ENCODE measurements at places on chromosomes 6 and 20. TPM values are rescaled to one million over a fixed set of nuclear protein-coding genes. Genes with fewer than 3 reads are reported as not detected.

DNA sequence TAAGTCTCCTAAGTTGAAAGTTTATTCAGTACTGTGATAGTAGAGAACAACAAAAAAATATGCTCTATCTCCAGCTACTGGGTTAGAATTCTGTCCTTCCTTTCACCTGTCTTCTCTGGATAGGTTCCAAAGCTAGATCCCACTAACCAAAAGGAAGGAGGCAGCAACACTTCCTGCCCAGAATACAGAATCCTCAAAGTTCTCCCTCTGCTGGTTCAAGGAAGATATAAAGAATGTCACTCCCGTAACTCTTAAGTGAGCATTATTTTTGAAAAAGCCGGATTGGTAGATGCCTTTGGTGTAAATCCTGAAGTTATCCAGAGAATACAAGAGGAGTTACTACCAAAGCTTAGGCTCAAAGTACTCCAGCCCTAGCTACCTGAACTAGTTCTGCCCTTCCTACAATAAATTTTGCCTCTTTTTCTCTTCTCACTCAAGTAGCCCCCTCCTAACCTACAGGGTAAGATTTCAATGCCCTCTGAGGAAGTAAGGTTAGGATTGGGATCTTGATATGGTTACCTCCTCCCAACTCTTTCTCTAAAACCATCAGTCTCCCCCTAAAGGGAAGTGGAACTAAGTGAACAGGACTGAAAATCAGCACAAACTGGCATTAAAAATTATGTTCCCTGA is 26.0 kb upstream of the CRIP3 start:
- no peak for DNase-seq

GRCh38 chr20:58659841-58660240 is 8.8 kb downstream of the STX16 start:
- peak; percentile 43 for DNase-seq

DNA sequence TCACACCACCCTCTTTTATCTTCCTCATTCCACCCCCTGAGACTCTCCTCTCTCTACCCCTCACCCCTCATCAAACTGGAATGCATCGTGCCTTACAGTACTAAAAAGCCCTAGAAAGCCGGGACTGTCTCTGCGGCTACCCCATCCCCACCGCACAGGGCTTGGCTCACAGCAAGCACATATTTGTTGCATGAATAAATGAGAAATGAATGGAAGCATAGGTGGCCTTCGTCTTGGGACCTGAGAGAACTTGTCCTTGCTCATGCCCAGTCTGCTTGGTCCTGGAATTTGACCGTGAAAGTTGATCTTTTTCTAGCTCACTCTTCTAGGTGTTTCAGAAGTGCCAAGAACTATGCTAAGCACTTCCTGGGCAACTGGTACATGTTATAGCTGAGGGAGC is 53.3 kb downstream of the APCDD1L start:
- DNase-seq, result no peak

- DNase-seq, result no peak
Measured at GRCh38 chr20:52777171-52777570, 195.0 kb upstream of the TSHZ2 start.

DNA sequence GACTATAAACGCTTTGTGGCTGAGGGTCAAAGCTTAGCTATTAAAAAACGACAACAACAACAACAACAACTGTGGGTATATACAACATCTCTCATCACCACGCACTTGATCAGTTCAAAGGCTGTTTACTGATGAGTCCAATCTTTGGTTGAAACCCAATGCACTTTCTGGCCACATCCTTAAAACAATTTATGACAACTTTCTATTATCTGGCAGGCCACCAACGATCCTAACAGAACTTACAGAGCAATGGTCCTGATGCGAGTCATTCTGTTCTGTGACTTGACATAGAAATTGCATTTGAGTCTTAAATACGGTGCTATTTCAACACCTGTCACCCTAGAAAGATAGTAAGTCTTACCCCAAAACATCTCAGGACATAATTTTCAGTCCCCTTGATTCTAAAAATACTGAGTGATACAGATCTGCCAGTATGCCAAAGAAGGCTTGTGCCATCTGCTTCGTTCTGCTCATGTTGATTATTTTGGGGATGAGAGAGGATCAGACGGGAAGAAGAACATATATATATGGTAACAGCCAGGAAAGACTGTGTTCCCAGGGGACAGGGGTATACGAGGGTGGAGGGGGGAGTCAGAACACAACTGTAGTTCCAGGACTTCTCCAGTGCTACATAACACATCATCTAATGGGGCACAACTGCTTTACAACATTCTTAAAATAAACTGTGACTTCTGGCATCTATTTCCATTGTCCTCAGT is 55.8 kb downstream of the PLAGL1 start:
- peak; percentile 5 for DNase-seq

The RNF217 gene
- total RNA-seq, result 0.52 TPM

The RSPO3 gene
- not detected for total RNA-seq

Data from activated CD8-positive, alpha-beta T cell treated with anti-CD3 and anti-CD28 coated beads, Interleukin-2, amount 10 ng/mL, durations not matched to agents 7 days and 5 days (primary cell).